Mesenchymal stem cell (in vitro differentiated cells and primary cell): ENCODE measurements at places on chromosomes 1 and 21.

- H3K36me3 ChIP-seq: no peaks in the 10 kb centered on the region
- H3K4me3 ChIP-seq: no peak overlapping the region
- H3K27ac ChIP-seq: no peak overlapping the region
- no peaks in the 10 kb centered on the region for H3K27me3 ChIP-seq
- DNase-seq: no peak
- H3K4me1 ChIP-seq: no peaks in the 10 kb centered on the region
Measured at GRCh38 chr1:186218654-186219352, 156.2 kb downstream of the TPR start.

GRCh38 chr1:94951509-94952208, 24.7 kb upstream of the CNN3 start:
- no peak overlapping the region for H3K27ac ChIP-seq
- H3K4me1 ChIP-seq: peaks cover 4% of the 10 kb centered on the region
- no peak overlapping the region for H3K4me3 ChIP-seq
- H3K27me3 ChIP-seq: no peaks in the 10 kb centered on the region
- DNase-seq: no peak

GRCh38 chr1:24932725-24933294, 2.7 kb upstream of the RUNX3 start:
- peaks cover 17% of the 10 kb centered on the region for H3K4me1 ChIP-seq
- no peak overlapping the region for H3K4me3 ChIP-seq
- peaks cover 82% of the 10 kb centered on the region for H3K27me3 ChIP-seq
- H3K36me3 ChIP-seq: no peaks in the 10 kb centered on the region

DNA sequence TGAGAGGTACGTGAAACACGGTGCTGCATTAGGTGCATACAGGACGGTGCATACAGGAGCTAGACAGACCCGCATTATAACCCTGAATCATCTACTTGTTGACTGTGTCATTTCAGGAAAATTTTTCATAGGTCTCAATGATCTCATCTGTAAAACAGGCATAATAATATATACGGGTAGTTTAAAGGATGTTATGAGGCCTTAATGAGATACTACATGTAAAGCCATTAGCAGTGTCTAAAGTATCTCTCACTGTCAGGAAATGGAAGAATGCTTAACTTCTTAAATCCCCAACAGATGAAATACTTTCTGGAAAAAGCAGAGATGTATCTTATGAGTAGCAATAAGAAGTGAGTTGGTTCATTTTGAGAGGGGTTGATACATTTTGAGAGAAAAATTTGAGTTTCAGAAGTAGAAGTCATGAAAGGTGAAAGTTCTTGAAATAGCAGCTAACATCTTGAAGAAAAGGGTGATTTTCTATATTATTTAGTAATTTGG, 669.6 kb downstream of the PTPRC start:
- no peak overlapping the region for H3K27ac ChIP-seq
- H3K4me3 ChIP-seq: no peak overlapping the region
- no peaks in the 10 kb centered on the region for H3K36me3 ChIP-seq
- no peak for DNase-seq
- no peaks in the 10 kb centered on the region for H3K4me1 ChIP-seq

GRCh38 chr1:67710417-67710816, 25.4 kb downstream of the GADD45A start:
- DNase-seq: peak; percentile 64
- peak overlapping the region; percentile 63 for H3K27ac ChIP-seq
- no peaks in the 10 kb centered on the region for H3K27me3 ChIP-seq
- H3K4me1 ChIP-seq: peaks cover 17% of the 10 kb centered on the region

GRCh38 chr21:35503671-35504070, 454.6 kb upstream of the RUNX1 start:
- H3K4me3 ChIP-seq: no peak overlapping the region
- H3K36me3 ChIP-seq: no peaks in the 10 kb centered on the region
- H3K4me1 ChIP-seq: no peaks in the 10 kb centered on the region
- peak; percentile 14 for DNase-seq

- H3K27ac ChIP-seq: peak overlapping the region; percentile 61
- H3K4me1 ChIP-seq: no peaks in the 10 kb centered on the region
- peaks cover 90% of the 10 kb centered on the region for H3K36me3 ChIP-seq
- H3K27me3 ChIP-seq: no peaks in the 10 kb centered on the region
- peak; percentile 63 for DNase-seq
Measured at GRCh38 chr1:77565321-77565720, 117.1 kb downstream of the ZZZ3 start.

- no peak for DNase-seq
- no peaks in the 10 kb centered on the region for H3K4me1 ChIP-seq
- no peak overlapping the region for H3K27ac ChIP-seq
- H3K27me3 ChIP-seq: no peaks in the 10 kb centered on the region
- H3K4me3 ChIP-seq: no peak overlapping the region
Measured at GRCh38 chr1:57337623-57338022, 86.2 kb downstream of the DAB1 start.

GRCh38 chr1:10626131-10626731, 151.5 kb downstream of the PEX14 start:
- H3K4me3 ChIP-seq: no peak overlapping the region
- no peak overlapping the region for H3K27ac ChIP-seq
- peaks cover 6% of the 10 kb centered on the region for H3K4me1 ChIP-seq
- H3K36me3 ChIP-seq: peaks cover 31% of the 10 kb centered on the region
- H3K27me3 ChIP-seq: no peaks in the 10 kb centered on the region

- H3K27me3 ChIP-seq: no peaks in the 10 kb centered on the region
- DNase-seq: no peak
- H3K27ac ChIP-seq: no peak overlapping the region
- H3K36me3 ChIP-seq: no peaks in the 10 kb centered on the region
- no peak overlapping the region for H3K4me3 ChIP-seq
Measured at GRCh38 chr1:196381544-196381943, 226.7 kb downstream of the KCNT2 start.

DNA sequence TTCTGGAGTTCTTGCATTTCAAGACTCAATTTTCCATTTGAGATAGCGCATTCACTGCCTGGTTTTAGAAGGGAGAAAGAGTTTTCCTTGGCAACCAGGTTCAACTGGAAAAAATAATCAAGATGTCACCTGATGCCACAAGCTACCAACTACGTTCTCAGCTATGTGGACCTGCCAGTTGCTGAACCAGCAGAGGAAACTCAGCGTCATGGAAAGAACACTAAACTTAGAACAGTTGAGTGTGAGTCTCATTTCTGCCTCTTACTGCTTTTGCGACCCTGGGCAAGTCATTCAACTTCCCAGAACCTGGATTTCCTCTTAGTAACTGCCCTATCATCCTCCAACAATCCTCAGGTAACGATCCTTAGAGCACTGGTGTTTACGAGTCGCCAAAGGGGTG, 373.0 kb upstream of the ESRRG start:
- no peaks in the 10 kb centered on the region for H3K4me1 ChIP-seq
- no peak overlapping the region for H3K4me3 ChIP-seq
- no peak overlapping the region for H3K27ac ChIP-seq
- H3K27me3 ChIP-seq: peaks cover 4% of the 10 kb centered on the region
- no peaks in the 10 kb centered on the region for H3K36me3 ChIP-seq

GRCh38 chr1:239823852-239824251, 267.8 kb upstream of the FMN2 start:
- no peak for DNase-seq
- H3K27ac ChIP-seq: no peak overlapping the region
- H3K4me1 ChIP-seq: no peaks in the 10 kb centered on the region
- no peaks in the 10 kb centered on the region for H3K36me3 ChIP-seq

GRCh38 chr21:26130249-26130881, 40.2 kb downstream of the APP start:
- H3K27me3 ChIP-seq: no peaks in the 10 kb centered on the region
- no peak overlapping the region for H3K4me3 ChIP-seq
- no peak overlapping the region for H3K27ac ChIP-seq
- DNase-seq: peak; percentile 63
- H3K4me1 ChIP-seq: peaks cover 9% of the 10 kb centered on the region

GRCh38 chr21:32529679-32530078, 55.6 kb downstream of the TCP10L start:
- H3K36me3 ChIP-seq: no peaks in the 10 kb centered on the region
- no peaks in the 10 kb centered on the region for H3K27me3 ChIP-seq
- no peaks in the 10 kb centered on the region for H3K4me1 ChIP-seq
